ENCODE measurements at places on chromosomes 7 and 10. TPM values are rescaled to one million over a fixed set of nuclear protein-coding genes. Genes with fewer than 3 reads are reported as not detected.

The AGR2 gene
- total RNA-seq = not detected

The EGR2 gene
- total RNA-seq = 2.4 TPM

The H2BK1 gene
- total RNA-seq = not detected

The EPHA1 gene
- not detected for total RNA-seq

The DNA2 gene
- 5.4 TPM for total RNA-seq

The SEMA3D gene
- total RNA-seq = 0.72 TPM

The FOXI2 gene
- total RNA-seq = not detected

The INHBA gene
- 97.8 TPM for total RNA-seq

The DYDC2 gene
- not detected for total RNA-seq

The ZNF365 gene
- total RNA-seq = 9.1 TPM

The AOAH gene
- total RNA-seq = not detected

The DDC gene
- total RNA-seq = not detected

The RPS24 gene
- total RNA-seq = 1,685 TPM

The MICALL2 gene
- 30.4 TPM for total RNA-seq

The ABCC2 gene
- total RNA-seq = 1.8 TPM

The FAM25C gene
- total RNA-seq = not detected

The MRPS24 gene
- total RNA-seq = 69.0 TPM

The COL28A1 gene
- total RNA-seq = 0.29 TPM

The AGBL3 gene
- 2.2 TPM for total RNA-seq

The PDK4 gene
- 0.36 TPM for total RNA-seq

The BAIAP2L1 gene
- total RNA-seq = 10.5 TPM

The LRRC18 gene
- not detected for total RNA-seq

The LRRN3 gene
- 2.4 TPM for total RNA-seq

The PSD gene
- total RNA-seq = 0.72 TPM

The RBP3 gene
- total RNA-seq = not detected

The EIF5AL1 gene
- total RNA-seq = 0.72 TPM

The DGKB gene
- 0.88 TPM for total RNA-seq

The FEZF1 gene
- not detected for total RNA-seq

The PLEKHS1 gene
- total RNA-seq = not detected

The PRKAG2 gene
- total RNA-seq = 20.6 TPM

The GOLGA7B gene
- total RNA-seq = not detected

The CUZD1 gene
- 0.59 TPM for total RNA-seq

The SPRN gene
- under 0.01 TPM for total RNA-seq

The ZNF282 gene
- 30.6 TPM for total RNA-seq

The CACNB2 gene
- under 0.01 TPM for total RNA-seq

The FAM185A gene
- 7.6 TPM for total RNA-seq

The FAM171A1 gene
- total RNA-seq = 28.9 TPM

The MRLN gene
- total RNA-seq = not detected

The IL15RA gene
- total RNA-seq = 1.2 TPM

All from osteoblast (primary cell).